ENCODE measurements at places on chromosomes 13 and 19.

GRCh38 chr19:3176715-3177501, 1.7 kb upstream of the S1PR4 start:
- H3K4me1 ChIP-seq: peaks cover 11% of the 10 kb centered on the region
- peak; percentile 67 for DNase-seq
- no peaks in the 10 kb centered on the region for H3K36me3 ChIP-seq
- no peak overlapping the region for H3K4me3 ChIP-seq

DNA sequence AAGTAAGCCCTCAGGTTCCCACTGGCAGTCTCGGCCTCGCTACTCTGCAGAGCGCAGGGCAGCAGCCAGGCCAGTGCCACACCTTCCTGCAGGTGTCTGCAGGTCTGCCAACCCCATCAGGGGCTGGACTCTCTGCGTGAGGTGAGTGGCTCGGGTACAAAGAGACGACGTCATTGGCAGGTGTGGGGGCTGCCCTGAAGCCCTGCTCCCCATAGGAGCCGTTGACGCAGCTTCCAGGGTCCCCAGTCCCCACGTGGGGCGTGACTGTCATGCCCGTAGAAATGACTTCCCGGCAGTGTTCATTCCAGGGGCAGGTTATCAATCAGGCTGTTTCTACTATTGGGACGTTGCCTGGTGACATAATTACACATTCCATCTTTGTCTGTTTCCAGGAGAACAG, 15.3 kb upstream of the GJB6 start:
- no peak overlapping the region for H3K4me3 ChIP-seq
- H3K36me3 ChIP-seq: no peaks in the 10 kb centered on the region
- H3K27ac ChIP-seq: no peak overlapping the region
- no peak for DNase-seq

GRCh38 chr13:89029062-89029461, 1357.9 kb downstream of the SLITRK5 start:
- no peaks in the 10 kb centered on the region for H3K36me3 ChIP-seq
- H3K4me1 ChIP-seq: no peaks in the 10 kb centered on the region
- H3K27ac ChIP-seq: no peak overlapping the region
- H3K4me3 ChIP-seq: no peak overlapping the region

GRCh38 chr19:14414926-14415690, 4.0 kb downstream of the DDX39A start:
- DNase-seq: no peak
- H3K36me3 ChIP-seq: peaks cover 28% of the 10 kb centered on the region
- no peak overlapping the region for H3K4me3 ChIP-seq
- H3K27ac ChIP-seq: no peak overlapping the region

GRCh38 chr13:92912629-92913028, 314.0 kb upstream of the GPC6 start:
- H3K4me1 ChIP-seq: no peaks in the 10 kb centered on the region
- H3K27ac ChIP-seq: no peak overlapping the region
- DNase-seq: no peak
- no peaks in the 10 kb centered on the region for H3K36me3 ChIP-seq
- H3K27me3 ChIP-seq: no peaks in the 10 kb centered on the region

DNA sequence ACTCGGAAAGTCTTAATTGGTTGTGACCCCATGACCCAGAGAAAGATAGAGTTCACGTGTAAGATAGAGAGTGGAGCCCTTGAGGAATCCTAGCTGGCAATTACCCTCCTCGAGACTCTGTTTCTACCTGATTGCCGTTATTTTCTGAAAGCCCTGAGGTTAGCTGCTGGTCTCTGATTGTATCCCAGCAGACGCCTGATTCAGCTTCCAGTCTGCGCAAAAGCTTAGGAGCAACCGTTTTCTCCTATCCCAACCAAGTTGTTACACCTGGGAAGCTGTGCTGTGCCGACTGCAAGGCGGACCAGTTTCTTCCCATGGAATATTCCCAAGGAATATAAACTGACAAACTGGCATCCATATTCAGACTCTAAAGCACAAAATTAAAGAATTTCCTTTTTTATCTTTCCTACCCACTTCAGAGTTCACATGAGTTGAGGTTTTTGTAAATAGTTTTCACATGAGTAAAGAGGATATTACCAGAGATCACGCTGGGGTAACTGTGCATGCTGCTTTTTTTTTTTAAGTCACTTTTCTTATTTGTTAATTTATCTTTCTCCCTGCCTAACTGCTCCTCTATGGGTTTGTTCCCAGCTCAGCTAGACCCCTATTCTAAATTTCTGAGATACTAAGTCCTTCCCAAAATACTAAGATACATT, 1.5 kb upstream of the TRPC4 start:
- peak overlapping the region; percentile 6 for H3K27ac ChIP-seq
- no peaks in the 10 kb centered on the region for H3K27me3 ChIP-seq
- no peaks in the 10 kb centered on the region for H3K36me3 ChIP-seq
- H3K4me3 ChIP-seq: no peak overlapping the region
- peaks cover 4% of the 10 kb centered on the region for H3K4me1 ChIP-seq

Data from IMR-90 (cell line).